T-helper 9 cell (primary cell): ENCODE measurements at places on chromosomes 12 and 14.
A peak's percentile ranks its signal among the peaks of the same experiment; 100 is the strongest.

GRCh38 chr12:101297661-101298060, 17.8 kb downstream of the UTP20 start:
- DNase-seq: no peak

DNA sequence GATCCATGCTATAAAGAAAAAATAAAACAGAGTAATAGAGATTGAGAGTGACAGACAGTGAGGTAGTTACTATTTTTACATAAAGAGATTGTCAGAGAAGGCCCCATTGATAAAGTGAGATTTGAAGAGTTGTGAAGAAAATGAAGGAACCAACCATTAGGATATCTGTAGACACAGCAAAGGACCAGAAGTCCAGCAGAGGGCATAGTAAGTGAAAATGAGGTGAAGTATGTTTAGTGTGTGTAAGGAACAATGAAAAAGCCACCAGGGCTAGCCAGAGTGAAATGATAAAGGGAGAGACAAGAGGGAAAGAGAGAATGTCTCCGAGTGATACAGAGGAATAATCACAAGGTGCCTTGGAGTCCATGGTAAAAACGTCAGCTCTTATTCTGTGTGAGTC, 411.0 kb downstream of the NELL2 start:
- no peak for DNase-seq

- DNase-seq: no peak
These were observed 8.5 kb upstream of the BICD1 start for GRCh38 chr12:32098112-32098511.

DNA sequence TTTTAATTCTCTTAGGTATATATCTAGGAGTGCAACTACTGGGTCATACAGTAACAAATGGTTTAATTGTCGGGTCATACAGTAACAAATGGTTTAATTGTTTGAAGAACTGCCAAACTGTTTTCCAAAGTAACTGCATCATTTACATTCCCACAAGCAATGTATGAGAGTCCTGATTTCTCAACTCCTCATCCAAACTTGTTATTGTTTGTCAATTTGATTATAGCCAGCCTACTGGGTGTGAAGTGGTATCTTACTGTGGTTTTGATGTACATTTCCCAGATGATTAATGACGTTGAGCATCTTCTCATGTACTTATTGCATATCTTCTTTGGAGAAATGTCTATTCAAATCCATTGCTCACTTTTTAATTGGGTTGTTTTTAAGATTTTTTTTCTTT, 67.6 kb upstream of the CFL2 start:
- no peak for DNase-seq

DNA sequence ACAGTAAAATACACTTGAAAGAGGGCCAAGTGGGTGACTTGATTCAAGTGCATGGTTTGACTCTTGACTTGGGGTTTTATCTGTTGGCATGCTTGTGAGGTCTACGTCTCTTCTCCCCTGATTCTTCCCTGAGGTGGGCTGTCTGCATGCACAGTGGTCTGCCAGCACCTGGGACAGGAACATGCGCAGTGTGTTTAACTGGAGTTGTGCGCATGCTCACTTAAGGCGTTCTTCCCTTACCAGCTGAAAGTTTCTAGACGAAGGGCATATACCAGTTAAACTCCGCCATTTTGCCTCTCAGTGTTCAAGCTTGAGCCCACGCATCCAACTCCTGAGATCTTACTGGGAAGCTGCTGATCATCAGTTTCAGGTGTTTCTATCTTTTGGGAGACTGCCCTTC, 38.5 kb downstream of the GLRX5 start:
- DNase-seq: no peak

DNA sequence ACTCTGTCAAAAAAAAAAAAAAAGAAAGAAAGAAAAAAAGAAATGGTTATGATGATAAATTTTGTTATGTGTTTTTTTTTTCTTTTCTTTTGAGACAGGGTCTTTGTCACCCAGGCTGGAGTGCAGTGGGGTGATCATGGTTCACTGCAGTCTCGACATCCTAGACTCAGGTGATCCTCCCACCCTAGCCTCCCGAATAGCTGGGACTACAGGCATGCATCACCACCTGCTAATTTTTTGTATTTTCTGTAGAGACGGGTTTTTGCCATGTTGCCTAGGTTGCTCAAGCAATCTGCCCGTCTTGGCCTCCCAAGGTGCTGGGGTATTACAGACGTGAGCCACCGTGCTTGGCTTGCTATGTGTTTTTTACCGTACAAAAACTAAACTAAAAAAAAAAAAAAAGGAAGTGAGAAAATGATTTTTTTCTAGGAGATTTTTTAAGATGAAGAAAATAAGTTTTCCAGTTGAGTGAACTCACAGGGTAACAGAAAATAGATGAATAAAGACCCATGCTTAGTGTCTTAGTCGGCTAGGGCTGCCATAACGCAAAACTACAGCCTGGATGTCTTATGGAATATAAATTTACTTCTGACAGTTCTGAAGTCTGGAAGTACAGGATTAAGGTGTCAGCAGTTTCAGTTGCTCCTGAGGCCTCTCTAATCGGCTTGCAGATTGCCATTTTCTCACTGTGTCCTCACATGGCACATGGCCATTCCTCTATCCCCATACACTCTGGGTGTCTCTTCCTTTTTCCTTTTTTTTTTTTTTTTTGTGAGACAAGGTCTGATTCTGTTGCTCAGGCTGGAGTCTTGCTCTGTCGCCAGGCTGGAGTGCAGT, 13.2 kb upstream of the APOF start:
- DNase-seq: no peak

- DNase-seq: no peak
These were observed 2.8 kb upstream of the TMEM52B start for GRCh38 chr12:10175846-10176636.

DNA sequence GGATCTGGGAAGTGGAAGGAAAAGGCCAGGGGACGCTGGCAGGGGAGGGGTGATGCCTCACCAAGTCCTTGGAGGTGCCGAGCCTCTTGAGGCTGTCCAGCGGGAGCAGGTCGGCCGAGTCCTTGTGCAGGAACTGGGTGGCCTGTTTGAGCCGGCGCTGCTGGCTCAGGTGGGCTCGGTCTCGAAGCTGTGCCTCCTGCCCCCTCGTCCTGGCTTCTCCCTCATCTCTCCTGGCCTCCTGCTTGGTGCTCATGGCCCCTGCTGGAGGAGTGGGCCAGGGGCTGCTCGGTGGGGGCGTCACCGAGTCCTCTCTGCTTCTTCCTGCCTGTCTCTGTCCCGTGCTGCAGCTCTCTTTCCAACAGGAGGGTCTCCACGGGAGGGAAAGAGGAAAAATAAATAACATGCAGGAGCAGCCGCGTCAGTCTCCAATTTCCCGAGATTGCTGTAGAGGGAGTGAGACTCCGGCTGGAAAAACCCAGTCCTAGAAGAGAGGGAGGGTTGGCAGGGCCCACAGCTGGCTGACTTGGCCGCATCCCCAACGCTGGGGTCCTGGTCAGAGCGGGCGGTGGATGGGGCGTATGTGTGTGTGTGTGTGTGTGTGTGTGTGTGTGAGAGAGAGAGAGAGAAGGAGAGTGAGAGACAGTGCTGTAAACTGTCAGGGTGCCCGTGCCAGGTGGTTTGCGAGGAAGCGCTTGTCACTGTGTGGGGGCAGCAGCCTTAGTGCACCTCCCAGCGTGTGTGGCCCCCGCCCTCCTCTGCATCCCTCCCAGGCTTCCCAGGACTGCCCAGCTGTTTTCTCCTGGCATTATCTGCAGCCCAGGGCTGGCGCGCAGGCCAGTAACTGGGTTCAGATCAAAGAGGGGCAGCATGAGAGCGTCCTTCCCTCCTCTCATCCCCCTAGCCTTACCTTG, at the start of gene NRIP2:
TSS of gene NRIP2 (minus strand) at position 455 of the 911 bp plus-strand sequence. CDS start at position 403, 52 bp downstream.
- DNase-seq: no peak

DNA sequence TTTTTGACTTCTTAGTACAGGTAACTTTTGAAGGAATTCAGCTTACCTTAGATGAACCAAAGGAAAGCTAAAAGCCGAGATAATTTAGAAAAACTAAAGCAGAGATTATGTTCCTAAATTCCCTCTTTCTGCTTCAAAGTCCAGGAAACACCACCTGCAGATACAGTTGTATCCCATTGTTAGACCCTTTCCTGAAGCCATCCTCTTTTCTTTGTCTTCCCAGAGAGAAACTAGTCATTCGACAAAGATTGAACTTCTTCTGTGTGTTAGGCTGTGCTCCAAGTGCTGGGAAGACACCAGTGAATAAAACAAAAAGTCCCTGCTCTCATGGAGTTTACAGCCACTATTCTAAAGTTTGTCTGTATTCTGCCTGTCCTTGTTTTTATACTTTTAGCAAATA, 29.3 kb downstream of the PPM1A start:
- DNase-seq: no peak

DNA sequence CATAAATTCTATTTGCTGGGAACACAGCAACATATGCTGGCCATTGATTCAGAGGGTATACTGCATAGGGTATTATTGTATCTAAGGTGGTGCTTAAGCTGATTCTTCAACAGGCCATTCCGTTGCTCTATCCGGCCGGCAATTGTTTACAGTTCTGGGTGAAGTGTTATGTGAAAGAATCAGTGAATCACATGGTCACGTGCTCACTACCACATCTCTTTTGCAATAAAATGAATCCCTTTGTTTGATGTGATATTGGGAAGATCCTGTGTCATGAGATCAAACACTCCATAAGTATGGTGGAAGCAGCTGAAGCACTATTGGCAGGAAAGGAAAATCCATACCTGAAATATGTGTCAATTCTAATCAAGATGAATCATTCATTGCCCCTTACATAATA, 7.6 kb upstream of the USP15 start:
- DNase-seq: no peak

- no peak for DNase-seq
These were observed 17.8 kb downstream of the EIF2S1 start for GRCh38 chr14:67377916-67378315.

DNA sequence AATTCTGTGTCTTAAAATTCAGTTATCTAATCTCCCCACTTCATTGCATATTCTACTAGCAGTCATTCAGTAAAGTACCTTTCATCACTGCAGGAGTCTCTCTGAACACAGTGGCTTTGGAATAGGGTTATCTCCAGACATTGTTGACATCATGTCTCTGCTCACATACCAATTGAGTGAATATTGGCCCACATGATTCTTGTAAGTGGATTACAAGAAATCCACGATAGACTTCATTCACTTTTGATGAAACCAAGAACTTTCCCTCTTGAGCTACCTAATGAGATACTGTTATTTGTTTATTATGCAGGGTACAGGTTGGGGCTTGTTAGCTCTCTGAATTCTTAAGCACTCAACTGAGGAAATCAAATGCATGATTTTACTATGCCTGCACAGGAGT, 284.9 kb downstream of the RAD51B start:
- DNase-seq: no peak

- no peak for DNase-seq
These were observed 294.6 kb downstream of the FLRT2 start for GRCh38 chr14:85824526-85824925.

- DNase-seq: no peak
These were observed 9.4 kb downstream of the CCND2 start for GRCh38 chr12:4282892-4283511.

DNA sequence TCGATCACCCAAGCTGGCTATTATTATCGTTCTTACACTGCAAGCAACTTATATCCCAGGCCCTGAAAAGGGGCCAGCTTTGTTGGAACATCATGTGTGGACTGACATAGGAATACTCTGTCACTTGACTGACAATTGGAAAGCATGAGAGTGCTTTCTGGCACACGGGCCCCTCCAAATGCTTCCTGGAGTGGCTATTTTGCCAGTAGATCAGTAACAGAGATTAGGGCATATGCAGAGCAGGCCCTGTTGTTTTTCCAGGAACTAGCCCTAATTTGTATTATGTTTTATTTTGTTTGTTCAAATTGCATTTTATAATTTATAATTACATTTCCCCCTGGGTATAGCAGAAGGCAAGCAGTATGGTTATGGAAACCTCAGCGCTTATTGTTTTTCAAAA, 170.1 kb upstream of the FRMD6 start:
- no peak for DNase-seq

- DNase-seq: peak; percentile 75
These were observed at the start of gene CAMKK2 for GRCh38 chr12:121296618-121297434. Gene CAMKK2 (minus strand): TSS chr12:121296709. CDS start chr12:121274526, 22,183 bp downstream.

- no peak for DNase-seq
These were observed 104.5 kb downstream of the PRKAB1 start for GRCh38 chr12:119772431-119772830.

DNA sequence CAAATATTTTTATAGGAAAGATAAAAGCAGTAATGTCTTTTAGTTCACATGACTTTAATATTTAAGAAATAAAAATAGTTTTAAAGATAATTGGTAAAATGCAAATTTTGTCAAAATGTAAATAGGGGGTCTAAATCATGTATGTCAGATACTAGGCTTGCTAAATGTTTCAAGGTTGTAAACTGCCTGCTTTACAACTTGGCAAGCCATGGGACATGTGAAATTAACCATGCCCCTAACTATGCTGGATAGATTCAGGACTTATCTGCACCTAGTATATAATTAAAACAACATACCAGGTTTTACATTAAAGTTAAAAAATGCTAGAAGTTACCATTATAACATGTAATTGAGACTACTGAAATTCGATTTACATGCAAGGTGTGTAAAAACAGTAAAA, 537.3 kb upstream of the MIS18BP1 start:
- no peak for DNase-seq

DNA sequence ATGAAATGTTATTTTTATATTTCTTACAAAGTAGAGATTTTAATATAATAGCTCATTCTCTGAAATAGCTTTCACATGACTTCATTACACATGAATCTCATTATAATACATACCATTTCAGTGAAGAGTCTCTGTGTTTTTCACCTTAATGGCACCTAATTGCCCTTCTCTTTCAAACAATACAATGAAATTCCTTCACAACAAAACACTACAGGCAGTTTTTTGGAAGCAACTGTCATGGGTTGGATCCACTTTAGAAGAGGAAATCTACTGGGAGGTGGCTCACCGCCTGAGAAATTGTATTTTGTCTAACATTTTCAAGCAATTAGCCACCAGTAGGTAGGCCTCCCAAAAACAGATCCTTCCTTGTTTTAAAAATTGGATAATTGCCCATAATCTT, 40.3 kb upstream of the RGS6 start:
- no peak for DNase-seq

DNA sequence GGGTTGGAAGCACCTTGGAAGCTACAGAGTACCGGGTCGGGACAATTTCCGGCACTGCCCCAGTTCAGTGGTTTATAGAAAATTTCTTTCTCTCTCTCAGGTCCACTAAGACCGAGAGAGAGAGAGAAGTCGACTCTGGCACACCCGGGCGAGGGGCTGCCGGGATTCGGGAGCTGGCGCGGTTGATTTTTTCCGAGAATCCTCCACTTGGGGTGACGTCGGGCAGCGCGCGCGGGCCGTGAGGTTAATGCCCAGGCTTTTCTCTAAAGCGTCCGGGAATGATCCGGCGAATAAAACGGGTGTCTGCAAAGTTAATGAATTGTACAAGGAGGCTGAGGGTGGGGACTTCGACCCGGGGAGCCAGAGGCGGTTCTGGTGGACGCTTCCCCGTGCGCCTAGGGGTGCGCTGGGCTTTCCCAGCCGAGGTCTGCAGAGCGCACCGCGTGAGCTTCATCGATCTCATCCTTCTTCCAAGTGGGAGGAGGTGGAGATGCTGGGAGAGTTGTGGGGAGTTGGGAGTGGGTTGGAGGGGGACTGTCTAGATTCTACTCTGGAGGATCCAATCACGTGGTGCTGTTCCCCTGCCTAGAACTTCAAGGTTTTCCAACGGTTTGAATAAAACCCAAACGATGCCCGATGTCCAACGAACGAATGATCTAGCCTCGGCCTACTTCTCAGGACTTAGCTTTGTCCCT, 51.9 kb upstream of the TBX3 start:
- no peak for DNase-seq

- DNase-seq: no peak
These were observed 81.3 kb downstream of the MOK start for GRCh38 chr14:102223682-102224081.

GRCh38 chr14:102645746-102646440, 53.4 kb downstream of the RCOR1 start:
- no peak for DNase-seq
